ENCODE measurements at places on chromosomes 7 and 10.
A peak's percentile ranks its signal among the peaks of the same experiment; 100 is the strongest.

DNA sequence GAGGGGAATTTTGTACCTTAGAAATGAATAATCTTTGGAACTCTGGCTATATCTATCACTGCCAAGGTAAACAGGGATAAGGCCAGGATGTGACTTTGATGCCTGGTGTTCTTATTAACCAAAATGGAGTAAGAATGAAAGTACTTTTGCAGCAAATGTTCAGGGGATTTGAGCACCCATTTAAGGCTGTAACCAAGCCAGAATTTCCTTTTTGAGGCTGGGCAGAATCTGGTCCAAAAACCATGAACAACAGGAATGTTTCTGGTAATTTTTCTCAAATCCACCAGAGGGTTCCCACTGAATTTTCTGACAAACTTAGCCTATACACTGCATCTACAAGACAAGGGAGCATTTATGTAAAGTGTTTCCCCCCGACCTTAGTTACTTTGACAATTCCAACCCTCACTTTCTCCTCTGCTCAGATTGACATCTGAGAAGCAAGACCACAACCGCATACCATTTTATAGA, 120.6 kb downstream of the BAMBI start:
- DNase-seq = no peak

- DNase-seq = no peak
Observed at GRCh38 chr7:101953248-101953819, 135.9 kb downstream of the CUX1 start.

GRCh38 chr10:88147000-88147798, 283.8 kb downstream of the PTEN start:
- DNase-seq = no peak

DNA sequence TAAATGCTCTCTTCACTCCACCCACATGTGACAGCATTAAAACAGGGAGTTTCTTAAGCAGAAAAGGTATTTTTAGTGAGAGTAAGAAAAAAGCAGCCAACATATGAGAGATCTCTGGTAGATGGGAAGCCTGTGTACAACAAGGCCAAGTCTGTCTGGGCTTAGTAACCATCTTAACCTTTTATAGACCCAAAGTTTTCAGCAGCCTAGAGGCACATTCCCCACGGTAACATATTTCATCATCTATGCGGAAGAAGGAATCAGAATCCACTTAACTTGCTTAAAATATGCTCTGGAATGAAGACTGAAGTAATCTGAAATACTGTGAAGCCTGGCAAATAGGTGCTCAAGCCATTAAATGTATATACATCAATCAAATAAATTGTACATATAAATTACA, 127.8 kb downstream of the RAPGEF5 start:
- no peak for DNase-seq

DNA sequence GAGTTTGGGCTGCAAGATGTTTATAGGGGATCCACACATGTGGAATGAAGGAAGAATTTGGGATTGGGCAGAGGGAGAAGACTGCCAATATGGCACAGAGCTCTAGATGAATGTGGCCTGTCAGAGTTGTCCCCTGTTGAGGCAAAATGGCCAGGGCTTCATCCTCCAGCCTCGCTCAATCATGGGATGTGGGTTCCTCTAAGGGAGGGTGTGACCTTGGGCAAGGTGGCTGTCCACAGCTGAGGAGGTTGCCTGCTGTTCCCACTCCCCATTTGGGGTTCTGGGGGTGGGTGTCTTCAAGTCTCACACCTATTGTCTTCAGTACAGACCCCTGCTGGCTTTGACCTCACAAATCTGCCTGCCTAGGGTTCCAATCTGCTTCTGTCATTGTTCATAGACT, 121.6 kb upstream of the FAM204A start:
- no peak for DNase-seq

GRCh38 chr7:145339319-145339718, 503.5 kb upstream of the TPK1 start:
- DNase-seq = no peak

GRCh38 chr7:156948361-156948760, 1.2 kb upstream of the NOM1 start:
- no peak for DNase-seq

DNA sequence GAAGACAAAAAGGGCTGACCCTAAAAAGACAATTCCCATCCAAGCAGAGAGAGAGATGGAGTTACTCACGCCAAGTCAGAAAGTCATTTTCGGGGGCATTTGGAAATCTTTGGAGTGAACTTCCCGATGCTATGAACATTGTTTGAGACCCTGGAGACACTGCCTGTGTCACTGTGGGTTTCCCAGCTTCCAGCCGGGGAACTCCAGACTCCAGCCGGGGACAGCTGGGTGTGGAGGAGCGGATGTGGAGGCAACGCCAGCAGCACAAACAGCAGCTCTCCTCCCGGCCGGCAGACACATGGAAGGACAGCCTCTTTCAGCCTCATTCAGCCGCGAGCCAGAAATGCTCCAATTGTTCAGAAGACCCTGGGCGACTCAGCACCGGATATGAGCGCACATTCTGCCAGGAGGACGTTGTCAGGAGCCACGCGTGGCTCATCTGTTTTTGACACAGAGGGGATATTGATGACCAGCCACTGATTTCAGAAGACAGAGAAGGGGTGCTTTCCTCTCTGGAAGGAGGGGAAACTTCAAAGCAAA, 97.6 kb downstream of the PRPF18 start:
- peak; percentile 22 for DNase-seq

DNA sequence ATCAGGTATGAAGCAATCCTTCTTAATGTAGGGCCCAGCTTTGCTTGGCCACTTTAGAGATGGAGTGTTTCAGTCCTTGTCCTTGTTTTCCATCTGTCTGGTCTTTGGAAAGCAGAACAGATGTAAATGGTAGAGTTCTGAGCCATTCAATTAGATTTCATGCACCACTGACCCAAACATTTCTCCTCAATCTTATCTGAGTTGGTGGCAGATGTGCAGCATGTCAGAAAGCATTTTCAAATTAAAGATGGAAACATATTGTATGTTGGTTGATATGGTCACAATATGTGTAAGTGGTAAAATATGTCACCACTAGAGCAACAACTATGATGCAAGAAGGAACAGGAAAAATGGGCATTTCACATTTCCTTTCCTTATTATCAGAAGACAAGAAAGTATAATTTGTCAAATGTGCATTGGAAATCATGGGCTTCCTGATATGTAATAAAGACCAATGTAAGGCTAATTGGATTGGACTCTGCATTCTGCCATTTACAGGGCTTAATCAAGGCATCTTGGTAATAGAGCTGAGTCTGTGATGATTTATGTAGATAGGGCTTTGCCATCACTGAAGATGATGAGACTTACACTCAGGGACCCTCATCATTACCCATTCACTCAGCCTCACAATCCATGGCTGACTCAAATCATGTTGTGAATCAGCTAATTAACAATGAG, 750.7 kb downstream of the NRG3 start:
- DNase-seq = no peak

DNA sequence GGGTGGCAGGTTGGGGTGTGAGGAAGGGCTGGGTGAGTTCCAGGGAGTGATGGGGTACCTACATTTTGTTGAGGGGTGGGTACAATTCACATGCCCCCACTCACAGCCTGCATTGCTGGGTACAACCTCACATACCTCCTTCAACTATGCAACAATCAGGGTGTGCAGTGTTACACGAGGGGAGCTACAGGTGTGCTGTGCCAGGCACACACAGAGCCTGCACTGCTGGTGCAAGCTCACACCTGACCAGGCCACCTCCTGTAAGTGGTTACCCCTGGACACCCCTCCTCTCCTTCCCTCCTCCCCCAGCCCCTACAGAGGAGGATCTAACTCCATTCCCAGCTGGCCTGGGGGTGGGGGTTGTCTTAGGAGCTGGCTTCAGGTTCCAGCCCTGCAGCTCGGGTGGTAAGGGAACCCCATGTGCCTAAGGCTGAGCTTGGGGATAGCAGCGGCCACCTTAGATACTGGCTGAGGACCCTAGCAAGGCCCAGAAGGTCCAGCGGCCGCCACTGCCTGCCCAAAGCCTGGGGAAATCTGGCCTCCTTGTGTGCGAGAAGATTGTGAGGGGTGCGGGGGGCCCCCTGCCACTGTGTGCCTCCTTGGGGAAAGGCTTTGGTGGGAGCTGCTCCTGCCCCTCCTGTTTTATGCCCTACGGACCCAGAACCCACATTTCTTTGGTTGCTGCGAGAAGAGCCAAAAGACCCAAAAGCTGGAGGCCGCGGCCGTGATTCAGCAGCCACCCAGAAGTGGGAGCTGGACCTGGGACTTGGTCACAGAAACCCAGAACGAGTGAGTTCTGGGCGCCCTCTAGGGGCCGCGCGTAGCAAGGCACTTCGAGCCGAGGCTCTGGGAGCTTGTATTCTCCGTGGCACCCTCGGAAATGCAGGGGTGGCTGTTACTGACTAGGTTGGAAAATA, 10.8 kb downstream of the TLX1 start:
- no peak for DNase-seq

DNA sequence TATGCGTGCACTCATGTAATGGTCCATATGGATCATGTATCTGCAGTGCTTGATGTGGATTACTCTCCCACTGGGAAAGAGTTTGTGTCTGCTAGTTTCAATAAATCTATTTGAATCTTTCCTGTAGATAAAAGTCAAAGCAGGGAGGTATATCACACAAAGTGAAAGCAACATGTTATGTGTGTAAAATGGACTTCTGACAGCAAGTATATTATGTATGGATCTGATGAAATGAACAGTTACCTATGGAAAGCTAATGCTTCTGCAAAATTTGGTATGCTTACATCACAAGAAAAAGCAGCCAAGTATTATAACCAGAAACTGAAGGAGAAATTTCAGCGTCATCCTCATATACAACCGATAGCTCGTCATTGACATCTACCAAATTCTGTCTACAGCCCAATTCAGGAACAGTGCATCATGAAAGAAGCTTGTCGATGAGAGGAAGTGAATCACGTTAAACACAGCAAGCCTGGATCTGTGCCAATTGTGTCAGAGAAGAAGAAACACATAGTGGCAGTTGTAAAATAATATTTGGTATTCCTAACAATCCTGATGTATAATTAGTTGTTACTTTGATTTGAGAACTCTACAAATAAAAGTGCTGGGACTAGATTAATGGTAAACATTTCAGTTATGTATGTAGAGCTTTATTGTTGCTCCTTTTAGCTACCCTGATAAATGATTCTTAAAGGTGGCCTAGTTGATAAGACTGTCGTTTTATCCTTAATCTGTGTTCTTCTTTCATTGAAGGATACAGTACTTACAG, 14.2 kb upstream of the SYPL1 start:
- peak; percentile 8 for DNase-seq

DNA sequence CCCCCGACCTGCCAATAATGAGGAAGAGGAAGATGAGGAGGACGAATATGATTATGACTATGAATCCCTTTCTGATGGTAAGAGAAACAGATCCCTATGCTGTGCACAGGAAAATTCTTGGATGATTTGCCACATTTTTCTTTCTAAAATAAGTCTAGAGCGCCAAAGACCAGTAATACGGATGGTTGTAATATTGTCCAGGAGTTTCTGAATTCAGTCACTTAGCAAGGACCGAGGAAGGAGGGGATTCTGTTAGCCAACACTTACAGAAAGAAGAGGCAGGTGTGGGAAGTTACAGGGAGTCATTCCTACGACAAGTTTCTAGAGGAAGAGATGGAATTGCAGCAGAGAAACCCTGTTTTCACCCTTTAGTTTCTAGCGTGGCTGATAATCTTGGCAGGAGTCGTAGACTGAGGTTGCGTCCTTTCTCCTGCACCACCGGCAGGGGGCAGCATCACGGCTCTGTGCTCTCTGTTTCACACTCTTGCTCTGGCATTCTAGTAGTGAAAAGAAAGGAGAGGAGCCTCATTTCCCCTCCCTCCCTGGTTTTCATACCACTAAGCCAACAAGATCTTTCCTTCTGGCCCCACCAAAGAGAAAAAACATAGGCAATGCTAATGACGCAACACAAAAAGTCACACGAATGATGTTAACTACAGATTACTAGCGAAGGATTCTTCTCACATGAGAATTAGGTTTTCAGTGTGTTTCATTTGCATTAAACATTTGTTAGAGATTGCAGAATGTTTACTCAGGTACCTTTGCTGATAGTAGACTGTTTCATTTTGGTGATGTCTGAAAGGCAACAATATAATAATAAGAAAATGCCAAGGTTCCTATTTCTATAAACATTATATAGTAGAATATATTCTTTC, 82.7 kb downstream of the NOC3L start:
- no peak for DNase-seq

GRCh38 chr7:99844328-99844727, 16.5 kb downstream of the CYP3A43 start:
- no peak for DNase-seq

DNA sequence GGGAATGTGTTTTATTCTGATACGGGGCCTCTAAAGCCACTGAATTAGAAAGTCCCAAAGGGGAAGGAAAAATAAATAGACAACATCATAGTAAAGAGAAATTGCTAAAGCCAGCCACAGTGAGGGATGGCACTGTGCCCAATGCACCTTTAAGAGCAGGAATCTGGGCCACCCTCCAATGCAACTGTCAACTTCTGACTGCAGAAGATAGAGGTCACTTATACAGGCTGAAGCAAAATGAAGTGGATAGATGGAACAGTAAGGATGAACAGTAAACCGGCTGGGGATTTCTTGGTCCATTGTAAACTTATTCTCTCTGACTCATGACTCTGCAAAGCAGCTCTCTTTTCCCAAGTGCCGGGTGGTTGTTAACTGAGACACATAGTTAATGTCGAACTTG, 54.0 kb upstream of the KCNIP2 start:
- no peak for DNase-seq

DNA sequence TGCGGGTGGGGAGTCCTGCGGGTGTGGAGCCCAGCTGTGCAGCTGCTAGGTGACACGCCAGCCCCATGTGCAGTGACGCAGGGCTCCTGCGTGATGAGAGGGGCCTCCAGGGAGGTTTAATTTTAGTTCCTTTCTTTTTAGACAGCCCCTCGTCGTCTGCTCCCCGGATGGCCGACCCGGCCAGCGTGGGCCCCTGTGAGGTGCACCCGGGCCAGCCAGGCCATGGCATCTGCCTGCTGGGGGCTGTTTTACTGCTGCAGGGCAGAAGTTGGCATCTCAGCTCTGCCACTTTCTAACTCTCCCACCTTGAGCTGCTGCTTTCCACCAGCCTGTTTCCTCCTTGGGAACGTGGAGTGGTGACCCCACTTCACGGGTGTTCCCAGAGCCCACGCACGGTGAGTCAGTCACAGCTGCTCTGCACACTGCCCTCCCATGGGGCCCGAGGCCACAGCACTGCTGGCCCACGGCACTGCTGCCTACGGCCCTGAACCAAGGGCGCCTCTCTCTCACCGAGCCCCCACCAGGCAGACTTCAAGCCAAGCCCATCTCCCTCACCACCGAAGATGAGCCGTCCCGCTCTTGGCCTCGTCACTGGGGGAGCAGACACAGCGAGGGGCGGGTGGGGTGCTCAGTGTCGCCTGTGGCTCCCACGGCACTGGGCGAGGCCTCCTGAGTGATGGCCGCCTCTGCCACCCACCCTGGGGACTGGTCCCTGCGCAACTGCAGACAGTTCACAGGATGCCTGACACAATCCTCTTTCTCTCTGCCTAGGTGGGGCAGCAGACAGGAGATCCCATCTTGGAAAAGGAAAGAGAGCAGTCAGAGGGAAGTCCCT, 21.3 kb downstream of the CYP2W1 start:
- no peak for DNase-seq

Measured in NCI-H2029 (cell line).